GM23338 (cell line): ENCODE measurements at places on chromosomes 4 and X. TPM values are rescaled to one million over a fixed set of nuclear protein-coding genes. Genes with fewer than 3 reads are reported as not detected.
A peak's percentile ranks its signal among the peaks of the same experiment; 100 is the strongest.

DNA sequence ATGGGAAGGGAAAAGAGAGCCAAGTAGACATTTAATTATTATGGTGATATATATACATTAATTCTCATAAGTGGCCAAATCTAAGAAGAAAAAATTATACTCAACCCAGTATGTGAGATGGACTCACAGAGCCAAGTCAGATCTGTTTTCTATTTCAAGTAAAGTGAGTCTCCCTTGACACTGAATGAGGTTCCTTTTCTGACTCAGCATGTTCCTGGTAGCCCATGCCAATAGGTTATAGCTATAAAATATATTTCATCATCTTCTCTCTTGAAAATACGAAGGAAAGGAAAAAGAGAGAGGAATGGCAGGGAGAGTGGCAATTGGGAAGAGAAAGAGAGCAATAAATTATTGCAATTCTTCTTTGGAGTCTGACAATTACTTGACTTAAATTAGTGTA lies 68.8 kb upstream of the GRIA2 start:
- no peaks in the 10 kb centered on the region for H3K36me3 ChIP-seq
- H3K4me3 ChIP-seq, result no peak overlapping the region
- no peaks in the 10 kb centered on the region for H3K27me3 ChIP-seq
- no peak for DNase-seq

GRCh38 chrX:66919280-66919832 lies 280.5 kb upstream of the EDA2R start:
- no peaks in the 10 kb centered on the region for H3K4me1 ChIP-seq
- no peak overlapping the region for H3K4me3 ChIP-seq
- no peaks in the 10 kb centered on the region for H3K27me3 ChIP-seq
- no peaks in the 10 kb centered on the region for H3K36me3 ChIP-seq
- DNase-seq, result no peak

GRCh38 chrX:56600141-56600540 lies 36.7 kb downstream of the UBQLN2 start:
- H3K27me3 ChIP-seq, result no peaks in the 10 kb centered on the region
- H3K4me1 ChIP-seq, result no peaks in the 10 kb centered on the region
- H3K36me3 ChIP-seq, result no peaks in the 10 kb centered on the region
- H3K27ac ChIP-seq, result no peak overlapping the region
- no peak for DNase-seq
- H3K4me3 ChIP-seq, result no peak overlapping the region

- H3K4me3 ChIP-seq, result no peak overlapping the region
- H3K36me3 ChIP-seq, result no peaks in the 10 kb centered on the region
- H3K27me3 ChIP-seq, result no peaks in the 10 kb centered on the region
- H3K27ac ChIP-seq, result no peak overlapping the region
- peaks cover 6% of the 10 kb centered on the region; the same call in 1 of the 2 replicates for H3K4me1 ChIP-seq
- no peak for DNase-seq
Observed at GRCh38 chr4:4752576-4753401, 106.7 kb upstream of the MSX1 start.

Gene SYTL4
- 0.28 TPM in 1 of 2 replicates, not detected in the other for total RNA-seq

Gene TNMD
- 4.4 and 4.6 TPM in 2 replicates for total RNA-seq

Gene RBM46
- 22.1 and 22.9 TPM in 2 replicates for total RNA-seq

DNA sequence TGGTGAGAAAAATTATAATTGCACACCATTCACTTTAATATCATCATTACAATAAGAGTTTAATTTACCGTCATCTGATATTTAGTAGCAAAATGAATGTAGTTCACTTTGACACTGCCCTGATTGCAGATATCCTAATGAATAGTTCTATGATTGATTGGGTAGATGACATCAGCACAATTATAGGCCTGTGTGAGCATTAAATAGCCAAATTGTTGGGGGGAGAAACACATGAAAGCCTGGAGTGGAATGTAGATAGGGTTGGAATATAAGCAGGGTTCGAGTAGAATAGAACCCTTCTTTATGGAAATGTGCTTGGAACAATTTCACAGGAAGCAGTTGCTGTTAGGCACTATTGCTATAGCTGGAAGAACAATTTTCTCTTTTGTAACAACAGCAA lies 1526.2 kb downstream of the RPA4 start:
- H3K27me3 ChIP-seq, result no peaks in the 10 kb centered on the region
- no peaks in the 10 kb centered on the region for H3K4me1 ChIP-seq
- DNase-seq, result no peak
- H3K27ac ChIP-seq, result no peak overlapping the region
- no peaks in the 10 kb centered on the region for H3K36me3 ChIP-seq

- no peaks in the 10 kb centered on the region for H3K27me3 ChIP-seq
- H3K4me1 ChIP-seq, result peaks cover 10% of the 10 kb centered on the region; the same call in 1 of the 2 replicates
- peak overlapping the region; percentile 72 for H3K27ac ChIP-seq
- H3K4me3 ChIP-seq, result peak overlapping the region; percentile 61
Observed at GRCh38 chrX:81202456-81202819, 536 bp downstream of the SH3BGRL start.

DNA sequence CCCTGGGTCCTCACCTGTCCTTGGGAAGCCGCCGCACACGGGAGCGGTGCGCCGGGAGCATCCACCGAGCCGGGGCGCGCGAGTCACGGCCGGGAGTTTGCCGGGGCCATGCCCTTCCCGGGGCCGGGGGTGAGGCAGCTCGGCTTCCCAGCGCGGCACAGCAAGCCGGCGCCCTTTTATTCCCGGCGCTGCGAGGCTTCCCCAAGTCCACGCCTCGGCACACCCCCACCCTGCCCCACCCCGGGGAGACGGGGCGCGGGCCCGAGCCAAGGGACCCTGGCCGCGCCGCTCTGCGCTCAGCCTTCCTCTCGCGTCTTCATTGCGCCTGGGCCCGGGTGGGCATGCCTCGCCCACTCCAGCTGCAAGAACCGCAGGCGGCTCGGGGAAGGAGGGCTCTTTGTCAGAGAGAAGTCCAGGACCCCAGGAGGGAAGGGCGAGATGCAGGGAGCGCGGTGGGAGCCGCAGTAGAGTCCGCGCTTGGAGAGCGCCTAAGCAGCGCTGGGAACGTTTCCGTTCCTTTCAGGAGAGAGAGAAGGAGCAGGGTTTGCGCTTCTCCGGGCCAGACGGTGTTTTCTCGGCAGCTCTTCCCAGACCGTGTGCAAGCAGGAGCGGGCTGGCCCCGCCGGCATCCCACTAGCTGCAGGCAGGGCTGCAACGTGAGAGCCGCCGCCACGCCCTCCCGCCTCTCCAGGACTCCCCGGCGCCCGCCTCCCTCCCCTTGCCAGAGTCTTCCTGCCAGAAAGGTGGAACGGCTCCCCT lies at the start of gene MXRA5:
TSS of gene MXRA5 (minus strand) at position 152 of the 759 bp plus-strand sequence. CDS start 2,819 bp downstream, outside the sequence.
- no peaks in the 10 kb centered on the region for H3K36me3 ChIP-seq
- peak within 1 kb of the TSS; percentile 60 for H3K4me3 ChIP-seq
- DNase-seq, result peak; percentile 46
- H3K27ac ChIP-seq, result no peak within 1 kb of the TSS
- no peaks in the 10 kb centered on the region for H3K4me1 ChIP-seq

GRCh38 chr4:105951198-105951597 lies 55.9 kb downstream of the NPNT start:
- H3K27ac ChIP-seq, result no peak overlapping the region
- no peaks in the 10 kb centered on the region for H3K27me3 ChIP-seq
- no peak overlapping the region for H3K4me3 ChIP-seq

Gene PPP4R3C
- total RNA-seq, result not detected in 2 replicates

DNA sequence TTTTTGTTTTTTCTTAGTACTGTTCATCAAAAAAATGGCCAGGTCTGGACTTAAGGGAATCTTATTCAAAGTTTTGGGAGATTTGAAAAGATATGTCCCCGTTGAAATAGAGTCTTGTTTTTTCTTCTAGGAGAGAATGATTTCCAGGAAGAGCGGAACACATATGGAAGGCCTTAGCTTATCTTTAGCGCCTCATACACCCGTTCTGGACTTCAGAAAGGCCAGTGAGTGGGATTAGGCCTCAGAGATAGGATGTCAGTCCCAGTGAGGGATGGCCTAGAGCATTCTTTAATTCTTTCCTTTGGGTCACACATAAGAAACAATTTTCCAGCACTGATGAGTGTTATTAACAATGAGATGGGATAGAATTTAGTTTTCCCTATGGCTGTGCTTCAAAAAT lies 54.5 kb upstream of the HAND2 start:
- H3K4me1 ChIP-seq, result no peaks in the 10 kb centered on the region
- no peaks in the 10 kb centered on the region for H3K36me3 ChIP-seq
- H3K27ac ChIP-seq, result no peak overlapping the region
- no peaks in the 10 kb centered on the region for H3K27me3 ChIP-seq
- no peak for DNase-seq

DNA sequence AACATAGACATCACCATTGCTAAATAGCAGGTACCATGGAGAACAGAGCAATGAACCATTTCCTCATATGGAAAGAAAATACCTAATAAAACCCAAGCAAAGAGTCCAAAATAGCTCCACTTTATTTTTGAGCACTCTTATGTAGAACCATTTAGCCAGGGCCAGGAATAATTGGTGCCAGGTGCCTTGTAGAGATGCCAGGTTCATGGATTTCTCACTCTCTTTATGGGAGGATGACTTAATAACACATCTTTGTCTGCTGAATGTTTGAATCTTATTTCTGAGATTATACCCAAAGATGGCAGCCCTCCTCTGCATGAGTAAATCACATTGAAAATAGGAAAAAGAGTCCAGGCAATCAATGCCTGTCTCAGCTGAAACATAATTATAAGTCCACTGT lies 212.3 kb upstream of the SFRP2 start:
- H3K4me1 ChIP-seq, result no peaks in the 10 kb centered on the region
- DNase-seq, result no peak
- H3K27ac ChIP-seq, result no peak overlapping the region
- H3K4me3 ChIP-seq, result no peak overlapping the region

GRCh38 chr4:5998333-5998936 lies 19.8 kb downstream of the C4orf50 start:
- H3K27ac ChIP-seq, result no peak overlapping the region
- no peaks in the 10 kb centered on the region for H3K4me1 ChIP-seq
- no peaks in the 10 kb centered on the region for H3K36me3 ChIP-seq
- H3K27me3 ChIP-seq, result no peaks in the 10 kb centered on the region

Gene CENPI
- 30.8 and 41.3 TPM in 2 replicates for total RNA-seq

Gene TMPRSS11B
- total RNA-seq, result not detected in 2 replicates

DNA sequence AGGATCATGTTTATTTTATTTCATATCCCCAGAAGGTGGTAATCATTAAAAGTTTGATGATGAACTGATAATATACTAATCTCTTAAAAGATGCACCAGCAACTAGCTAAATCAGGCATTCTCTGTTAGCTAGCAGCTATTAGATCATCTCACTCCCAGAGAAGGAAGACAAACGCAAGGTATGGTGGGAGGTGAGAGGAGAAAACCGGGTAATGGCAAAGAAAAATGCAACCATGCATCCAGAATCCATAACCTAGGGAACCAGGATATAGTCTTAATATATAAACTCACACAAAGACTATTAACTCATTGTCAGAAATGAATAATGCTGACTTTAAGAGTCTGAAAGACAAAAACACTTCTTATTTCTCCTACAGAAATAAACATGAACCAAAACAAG lies 66.1 kb downstream of the WNK3 start:
- H3K4me3 ChIP-seq, result no peak overlapping the region
- no peak for DNase-seq
- H3K4me1 ChIP-seq, result no peaks in the 10 kb centered on the region

Gene TMEM35A
- 4.4 and 5.8 TPM in 2 replicates for total RNA-seq

DNA sequence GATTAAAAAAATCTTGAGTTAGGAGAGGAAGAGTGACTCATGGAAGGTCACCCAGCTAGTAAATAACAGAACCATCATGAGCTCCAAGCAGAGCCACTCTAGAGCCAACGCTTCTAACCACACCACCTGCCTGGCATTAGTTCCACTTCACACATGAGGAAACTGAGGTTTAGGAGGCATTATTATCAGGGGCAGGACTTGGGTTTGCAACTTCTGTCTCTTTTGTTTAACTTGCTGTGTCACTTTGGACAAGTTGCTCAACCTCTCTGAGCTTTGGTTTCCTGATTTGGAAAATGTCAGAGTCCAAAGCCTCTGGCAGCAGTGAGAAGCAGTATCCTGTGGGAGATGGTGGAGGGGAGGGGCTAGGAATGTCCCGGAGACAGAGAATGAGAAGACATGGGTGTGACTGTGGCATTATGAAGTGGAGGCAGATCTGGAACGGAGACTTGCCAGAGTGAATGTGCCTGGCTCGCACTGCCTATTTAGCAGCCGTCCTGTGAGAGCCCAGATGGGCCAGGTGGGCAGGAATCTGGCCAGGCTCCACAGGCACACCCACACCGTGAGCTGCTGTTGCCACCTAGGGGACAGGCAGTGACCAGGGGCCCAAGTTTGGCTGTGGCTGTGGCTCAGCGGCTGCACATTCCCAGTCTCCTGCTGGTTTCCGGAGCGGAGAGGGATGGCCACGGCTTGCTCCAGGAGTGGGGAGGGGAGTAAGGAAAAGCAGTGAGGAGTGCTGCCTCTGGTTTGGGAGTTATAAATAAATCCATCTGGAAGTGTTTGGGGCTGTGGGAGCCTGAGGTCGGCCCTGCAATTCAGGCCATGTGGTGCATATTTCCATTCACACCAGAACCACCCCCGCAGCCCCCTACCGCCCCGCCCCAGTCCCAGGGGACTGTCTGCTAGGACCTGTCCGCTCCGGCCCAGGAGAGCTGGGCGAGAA lies 93.4 kb downstream of the NHSL2 start:
- peak overlapping the region; percentile 69; the same call in 1 of the 2 replicates for H3K27ac ChIP-seq
- peak; percentile 77 for DNase-seq
- no peaks in the 10 kb centered on the region for H3K36me3 ChIP-seq

GRCh38 chr4:183094393-183095198 lies 4.5 kb upstream of the WWC2 start:
- no peaks in the 10 kb centered on the region for H3K36me3 ChIP-seq
- peaks cover 13% of the 10 kb centered on the region for H3K27me3 ChIP-seq
- DNase-seq, result no peak
- peaks cover 11% of the 10 kb centered on the region; the same call in 1 of the 2 replicates for H3K4me1 ChIP-seq
- 0 out of 2 replicates have a peak overlapping the region, but pooled peaks have one; percentile 4 for H3K27ac ChIP-seq

Gene PI4K2B
- total RNA-seq, result 21.4 and 23.4 TPM in 2 replicates

DNA sequence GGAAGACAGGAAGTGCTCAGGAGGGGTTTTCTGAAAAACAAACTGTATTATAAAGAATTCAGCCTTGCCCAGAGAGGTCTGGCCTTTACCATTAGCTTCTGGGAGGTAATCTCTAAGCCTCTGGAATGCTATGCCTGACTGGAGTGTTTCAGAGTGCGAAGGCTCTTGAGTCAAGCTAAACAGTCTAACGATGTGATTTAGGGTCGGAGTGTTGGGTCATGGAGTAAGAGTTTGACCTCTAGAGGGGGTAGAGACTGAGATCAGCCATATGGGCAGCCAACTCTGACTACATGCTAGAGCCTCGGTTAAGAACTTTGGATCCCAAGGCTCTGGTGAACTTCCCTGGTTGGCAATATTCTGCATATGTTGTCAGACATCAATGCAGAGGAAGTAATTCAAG lies 15.0 kb downstream of the BOD1L1 start:
- DNase-seq, result peak; percentile 36
- peaks cover 23% of the 10 kb centered on the region; the same call in 1 of the 2 replicates for H3K36me3 ChIP-seq
- no peaks in the 10 kb centered on the region for H3K27me3 ChIP-seq
- H3K4me1 ChIP-seq, result no peaks in the 10 kb centered on the region
- H3K4me3 ChIP-seq, result no peak overlapping the region

DNA sequence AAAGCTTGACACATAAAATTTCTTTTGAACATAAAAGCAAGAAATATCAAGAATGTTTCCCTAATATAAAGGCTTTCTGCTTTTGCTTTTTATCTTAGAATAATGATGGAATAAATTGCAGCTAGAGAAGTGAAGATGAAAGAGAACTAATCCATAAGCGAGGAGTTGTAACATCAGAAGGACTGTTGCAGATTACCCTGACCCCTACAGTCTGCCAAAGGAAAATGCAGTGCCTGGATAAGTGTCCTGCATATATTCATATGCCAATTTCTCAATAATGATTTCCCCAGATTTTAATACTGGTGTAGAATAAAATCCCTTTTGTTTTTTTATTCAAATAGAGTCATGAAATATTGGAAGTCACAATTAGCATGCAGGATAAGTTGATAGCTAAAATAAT lies 115.9 kb downstream of the MAGEC2 start:
- no peak overlapping the region for H3K27ac ChIP-seq
- no peaks in the 10 kb centered on the region for H3K36me3 ChIP-seq
- DNase-seq, result peak; percentile 17
- no peak overlapping the region for H3K4me3 ChIP-seq
- no peaks in the 10 kb centered on the region for H3K4me1 ChIP-seq

Gene PTTG2
- total RNA-seq, result not detected in 2 replicates
